ENCODE measurements at places on chromosomes 11 and 22.

DNA sequence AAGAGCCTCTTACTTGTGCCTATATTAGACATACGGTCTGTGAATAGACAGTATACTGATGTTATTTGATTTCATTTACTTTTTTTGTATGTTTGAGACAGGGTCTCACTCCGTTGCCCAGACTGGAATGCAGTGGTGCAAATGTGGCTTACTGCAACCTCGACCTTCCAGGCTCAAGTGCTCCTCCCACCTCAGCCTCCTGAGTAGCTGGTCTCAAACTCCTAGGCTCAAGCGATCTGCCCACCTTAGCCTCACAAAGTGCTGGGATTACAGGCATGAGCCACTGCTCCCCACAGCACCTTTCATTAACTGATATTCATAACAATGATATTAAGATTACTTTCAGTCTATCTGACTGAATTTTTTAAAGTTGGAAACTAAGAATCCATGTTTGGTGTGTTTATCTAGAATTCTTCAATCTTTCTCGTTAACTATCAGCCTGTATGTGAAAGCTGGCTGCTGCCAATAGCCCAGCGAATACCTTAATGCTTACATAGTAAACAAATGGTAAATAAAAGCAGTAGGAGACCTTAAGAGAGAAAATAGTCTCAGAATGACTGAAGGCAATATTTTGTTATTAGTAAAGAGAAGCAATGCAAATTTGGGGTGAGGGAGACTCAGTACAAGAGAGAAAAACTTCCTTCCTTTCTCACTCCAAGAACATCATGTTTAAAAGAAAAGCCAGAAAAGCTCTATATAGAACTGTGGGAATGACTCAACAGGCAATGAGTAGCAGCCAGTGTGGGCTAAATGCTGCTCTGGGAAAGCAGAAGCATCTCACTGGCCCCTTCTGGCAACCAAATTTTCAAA lies 101.9 kb downstream of the MRTFA start:
- no peak for DNase-seq

DNA sequence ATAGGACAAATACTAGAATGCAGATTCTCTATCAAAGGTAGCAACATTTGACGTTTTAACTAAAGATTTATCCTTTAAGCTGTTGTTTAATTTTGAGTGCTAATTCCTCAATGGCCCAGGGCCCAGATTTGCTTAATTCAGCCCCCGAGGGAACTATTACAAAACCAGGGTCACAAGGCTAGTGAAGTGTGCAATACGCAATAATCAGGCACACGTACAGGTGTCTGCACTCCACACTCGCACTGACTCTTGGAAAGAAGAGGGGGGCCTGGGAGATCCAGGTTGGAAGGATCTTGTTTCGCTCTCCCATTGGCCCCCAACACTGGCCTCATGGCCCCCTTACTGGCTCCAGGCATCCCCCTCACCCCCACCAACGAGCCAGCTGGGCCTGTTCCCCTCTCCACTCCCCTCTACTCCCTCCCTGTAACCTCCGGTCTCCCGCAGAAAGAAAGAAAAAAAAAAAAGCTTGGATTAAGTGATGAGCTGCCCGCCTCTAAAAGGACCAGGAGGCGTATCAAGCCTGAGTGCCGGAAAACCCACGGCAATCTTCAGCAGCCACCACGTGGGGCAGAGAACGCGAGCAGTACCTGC lies 2.2 kb upstream of the KIRREL3 start:
- no peak for DNase-seq

DNA sequence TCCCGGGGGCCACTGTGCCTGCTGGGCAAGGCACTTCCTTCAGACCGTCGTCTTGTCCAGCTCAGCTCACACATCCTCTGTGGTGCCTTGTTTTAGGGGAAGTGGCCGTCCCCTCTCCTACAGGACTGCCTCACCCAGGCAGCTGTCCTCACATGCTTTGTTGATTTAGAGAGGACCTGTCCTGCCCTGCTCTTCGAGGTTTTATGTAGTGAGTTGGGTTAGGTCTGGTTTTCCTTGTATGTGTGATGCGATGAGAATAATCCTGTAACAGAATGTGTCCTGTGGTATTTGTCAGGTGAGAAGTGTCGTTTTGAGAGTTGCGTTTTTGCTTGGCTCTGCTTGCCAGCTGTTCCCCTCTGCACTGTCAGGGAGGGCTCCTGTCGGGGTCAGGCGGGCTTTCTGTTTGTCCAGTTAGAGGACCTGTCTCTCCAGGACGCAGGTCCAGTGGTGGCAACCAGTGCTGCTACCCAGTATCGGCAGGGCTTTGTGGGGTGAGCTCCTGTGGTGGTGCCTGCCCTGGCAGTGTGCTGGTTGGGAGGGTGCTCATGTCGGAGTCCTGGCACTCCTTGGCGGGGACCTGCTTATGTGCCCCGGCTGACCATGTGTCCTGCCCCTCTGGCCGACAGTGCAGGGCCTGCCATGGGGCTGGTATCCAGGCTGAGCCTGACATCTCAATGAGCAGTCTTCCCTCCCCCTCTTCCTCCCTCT lies 41.3 kb downstream of the MUC6 start:
- DNase-seq: no peak

GRCh38 chr22:37639070-37639760 lies at the start of gene SH3BP1:
Gene SH3BP1, plus strand, starts transcription at chr22:37639669. Its CDS starts 119 bp downstream, at chr22:37639788.
- no peak for DNase-seq

Measured in stimulated activated CD4-positive, alpha-beta T cell treated with anti-CD3 and anti-CD28 coated beads, Interleukin-1b, Interleukin-23, amount 100 ng/mL, for 1 hour (primary cell).